ENCODE measurements at places on chromosomes 7 and 10.
A peak's percentile ranks its signal among the peaks of the same experiment; 100 is the strongest.

- DNase-seq: no peak
Observed at GRCh38 chr10:131311661-131312477, at the start of gene TCERG1L. TSS of gene TCERG1L (minus strand) at chr10:131311721. CDS start at chr10:131311635, 86 bp downstream.

DNA sequence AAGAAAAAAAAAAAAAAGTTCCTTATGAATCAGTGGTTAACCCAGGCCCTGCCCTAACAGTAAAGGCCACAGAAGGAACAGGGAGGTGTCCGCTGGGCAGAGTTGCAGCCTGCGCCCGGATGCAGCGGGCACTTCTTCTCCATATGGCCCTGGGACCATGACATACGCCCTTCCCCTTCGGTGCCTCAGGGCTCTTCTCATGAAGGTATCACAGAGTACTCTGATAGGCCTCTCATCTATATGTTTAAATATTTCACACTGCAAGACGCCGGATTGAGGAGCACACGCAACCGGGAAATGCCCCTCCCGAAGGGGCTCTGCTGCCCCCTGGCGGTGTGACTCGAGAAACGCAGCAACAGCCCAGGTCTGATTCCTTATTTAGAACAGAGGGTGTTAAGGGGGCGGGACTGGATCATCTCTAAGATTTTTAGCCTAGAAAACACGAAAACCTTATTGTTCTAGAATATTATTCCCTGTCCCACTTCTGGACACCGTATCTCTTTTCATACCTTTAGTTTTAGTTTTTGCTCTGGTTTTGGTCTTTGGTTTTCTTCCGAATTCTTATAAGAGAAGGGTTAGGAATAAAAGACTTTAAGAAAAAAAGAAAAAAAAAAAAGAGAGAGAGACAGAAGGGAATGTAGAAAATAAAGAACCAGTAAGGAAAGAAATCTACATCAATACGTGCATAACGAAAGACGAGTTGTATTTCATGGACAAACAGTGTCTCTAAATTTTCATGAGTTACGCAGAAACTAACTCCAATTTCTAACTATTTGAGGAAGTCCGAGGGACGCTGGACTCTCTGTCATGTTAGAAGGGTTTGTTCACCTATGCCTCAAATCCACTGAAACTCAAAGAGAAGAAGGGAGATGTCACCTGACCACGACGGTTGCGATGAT is 12.0 kb downstream of the DAGLB start:
- DNase-seq: peak; percentile 96

DNA sequence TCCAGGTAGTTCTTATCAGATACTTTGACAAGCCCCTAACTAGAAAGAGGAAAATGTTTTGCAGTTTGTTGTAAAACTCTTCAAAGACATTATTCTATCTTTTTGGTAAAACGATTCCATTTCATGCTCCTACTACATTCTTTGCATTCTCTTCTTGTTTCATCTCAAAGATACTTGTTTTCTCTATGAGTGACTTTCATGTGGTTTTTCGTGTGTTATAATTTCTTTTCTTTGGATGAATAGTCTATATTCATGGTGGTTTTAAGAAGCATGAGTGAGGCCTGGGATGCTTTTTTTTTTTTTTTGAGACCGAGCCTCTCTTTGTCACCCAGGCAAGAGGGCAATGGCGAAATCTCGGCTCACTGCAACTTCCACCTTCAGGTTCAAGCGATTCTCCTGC is 292.5 kb upstream of the LYZL1 start:
- DNase-seq: no peak

DNA sequence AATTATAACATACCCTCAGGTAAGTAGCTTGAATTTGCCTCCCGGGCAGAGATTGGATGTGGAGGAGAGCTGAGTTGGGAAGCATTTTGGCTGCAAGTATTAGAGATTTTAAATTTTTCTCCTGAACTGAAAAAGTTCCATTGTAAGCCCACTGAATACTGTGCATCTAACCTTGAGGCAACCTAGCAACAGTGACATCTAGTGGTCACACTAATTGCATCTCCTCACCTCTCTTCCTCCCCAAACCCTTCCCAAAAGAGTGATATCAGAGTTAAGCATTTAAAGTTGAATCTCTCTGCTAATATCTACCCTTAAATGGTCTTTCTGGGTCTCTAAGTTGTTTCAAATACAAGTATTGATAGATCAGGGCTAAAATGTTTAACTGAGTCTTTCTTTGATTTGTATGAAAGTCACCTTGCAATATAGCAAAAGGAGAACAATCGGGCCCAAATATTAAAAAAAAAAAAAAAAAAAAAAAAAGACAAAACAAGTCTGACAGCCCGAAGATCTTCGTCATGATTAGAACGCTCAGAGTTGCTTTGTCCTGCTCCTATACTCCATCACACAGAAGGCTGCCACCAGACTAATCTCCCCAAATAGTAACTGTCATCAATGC is 40.4 kb upstream of the DLX5 start:
- peak; percentile 18 for DNase-seq

- no peak for DNase-seq
Observed at GRCh38 chr10:75916906-75917305, 485.5 kb downstream of the LRMDA start.

- no peak for DNase-seq
Observed at GRCh38 chr10:24382979-24383663, 174.2 kb downstream of the KIAA1217 start.

GRCh38 chr10:1240341-1240775 is 184.2 kb downstream of the WDR37 start:
- no peak for DNase-seq

DNA sequence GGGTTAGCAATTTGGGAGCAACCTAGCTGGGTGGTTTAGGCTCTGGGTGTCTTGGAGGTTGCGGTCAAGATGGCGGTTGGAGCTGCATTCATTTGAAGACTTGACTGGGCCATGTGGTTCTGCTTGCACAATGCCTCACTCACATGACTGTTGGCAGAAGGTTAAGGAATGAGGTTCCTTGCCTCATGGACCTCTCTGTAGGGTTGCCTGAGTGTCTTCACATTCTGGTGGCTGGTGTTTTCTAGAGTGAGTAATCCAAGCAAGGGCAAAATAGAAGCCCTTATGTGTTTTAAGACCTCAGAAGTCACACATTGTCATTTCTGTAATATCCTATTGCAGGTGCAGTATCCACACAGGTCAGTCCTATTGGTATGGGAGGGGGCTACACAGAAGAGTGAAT is 52.0 kb downstream of the CDK14 start:
- DNase-seq: no peak

DNA sequence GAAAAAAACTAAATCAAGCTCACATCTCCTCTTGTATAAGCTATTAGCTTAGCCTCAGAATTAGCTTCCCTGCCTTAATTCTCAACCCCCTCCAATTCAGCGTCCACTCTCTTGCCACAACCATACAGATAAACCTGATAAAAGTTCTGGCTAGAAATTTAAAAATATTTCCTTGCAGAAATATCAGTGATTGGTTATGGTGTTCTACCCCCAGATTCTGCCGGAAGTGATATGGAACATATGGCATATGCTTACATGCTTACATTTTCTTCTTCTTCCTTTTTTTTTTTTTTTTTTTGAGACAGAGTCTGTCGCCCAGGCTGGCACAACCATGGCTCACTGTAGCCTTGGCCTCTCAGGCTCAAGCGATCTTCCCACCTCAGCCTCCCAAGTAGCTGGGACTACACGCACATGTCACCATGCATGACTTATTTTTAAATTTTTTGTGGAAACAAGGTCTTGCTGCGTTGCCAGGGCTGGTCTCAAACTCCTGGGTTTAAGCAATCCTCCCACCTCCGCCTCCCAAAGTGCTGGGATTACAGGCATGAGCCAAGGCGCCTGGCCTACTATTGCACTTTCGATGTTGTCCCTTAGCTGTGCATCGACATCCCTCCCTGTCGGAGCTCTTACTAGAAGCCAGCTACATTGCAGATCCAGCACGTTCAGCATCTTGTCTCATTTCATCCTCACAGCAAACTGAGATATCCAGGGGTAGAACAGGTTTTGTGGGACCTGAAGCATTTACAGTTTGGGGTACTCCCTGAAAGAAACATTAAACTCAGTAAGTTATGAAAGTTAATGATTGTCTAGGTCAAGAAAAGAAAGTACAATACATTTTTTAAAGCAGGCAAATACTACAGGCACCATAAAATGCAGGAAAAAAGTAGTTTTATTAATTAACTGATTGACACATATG is 205.6 kb upstream of the TCF7L2 start:
- peak; percentile 8 for DNase-seq

DNA sequence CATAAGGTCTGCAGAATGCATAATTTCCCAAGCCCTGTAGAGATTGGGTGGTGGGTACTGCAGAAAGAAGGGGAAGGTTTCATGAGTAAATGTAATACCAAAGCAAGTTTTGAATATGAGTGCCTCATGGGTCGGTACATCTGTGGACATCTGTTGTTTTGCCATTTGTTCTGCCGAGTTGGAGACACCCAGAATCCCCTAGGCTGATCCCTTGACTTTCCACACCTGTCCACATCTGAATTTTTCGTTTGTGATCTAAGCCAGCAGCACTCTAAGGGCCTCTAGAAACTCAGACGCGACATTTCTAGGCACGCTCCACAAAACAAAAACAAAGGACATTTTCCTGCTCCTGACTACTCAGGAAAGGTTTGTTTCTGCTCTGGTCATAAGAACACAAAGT is 11.7 kb upstream of the SLF2 start:
- DNase-seq: no peak

DNA sequence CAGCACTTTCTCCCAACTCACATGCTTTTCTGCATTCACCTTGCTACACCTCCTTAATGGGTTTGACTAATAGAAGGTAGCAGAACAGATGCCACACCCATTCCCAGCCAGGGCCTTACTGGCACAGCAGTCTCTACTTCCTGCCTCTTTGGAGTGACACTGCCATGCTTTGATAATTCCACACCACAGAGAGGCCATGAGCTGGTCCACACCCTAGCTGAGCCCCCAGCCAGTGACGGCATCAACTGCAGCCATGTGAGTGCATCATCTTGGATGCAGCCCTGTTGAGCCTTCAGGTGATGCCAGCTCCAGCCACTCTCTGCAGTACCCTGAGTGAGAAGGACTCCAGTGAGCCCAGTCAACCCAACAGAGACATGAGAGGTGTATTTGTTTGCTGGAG is 27.5 kb upstream of the EZH2 start:
- no peak for DNase-seq

- no peak for DNase-seq
Observed at GRCh38 chr10:106392778-106393177, 771.7 kb downstream of the SORCS1 start.

GRCh38 chr10:89158446-89158845 is 48.7 kb downstream of the CH25H start:
- no peak for DNase-seq

- peak; percentile 56 for DNase-seq
Observed at GRCh38 chr10:77944519-77944918, 18.0 kb upstream of the DLG5 start.

GRCh38 chr10:130301021-130301892 is 165.1 kb downstream of the GLRX3 start:
- DNase-seq: no peak

DNA sequence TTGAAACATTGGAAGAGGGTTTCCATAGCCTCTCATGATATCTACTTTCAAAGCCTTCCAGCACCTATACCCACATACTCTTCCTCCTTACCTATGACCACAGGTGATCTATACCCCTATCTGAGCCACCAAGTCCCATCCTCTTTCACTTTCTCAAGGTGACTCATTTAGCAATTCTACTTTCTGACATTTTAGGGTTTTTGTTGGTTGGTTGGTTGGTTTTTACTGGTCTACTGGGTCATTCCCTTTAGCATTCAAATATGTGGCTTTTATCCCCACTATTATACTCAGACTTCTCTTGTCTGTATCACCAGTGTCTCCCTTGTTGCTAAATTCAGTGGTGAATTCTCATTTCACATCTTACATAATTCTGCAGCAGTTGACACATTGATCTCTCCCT is 130.4 kb upstream of the STEAP4 start:
- no peak for DNase-seq

DNA sequence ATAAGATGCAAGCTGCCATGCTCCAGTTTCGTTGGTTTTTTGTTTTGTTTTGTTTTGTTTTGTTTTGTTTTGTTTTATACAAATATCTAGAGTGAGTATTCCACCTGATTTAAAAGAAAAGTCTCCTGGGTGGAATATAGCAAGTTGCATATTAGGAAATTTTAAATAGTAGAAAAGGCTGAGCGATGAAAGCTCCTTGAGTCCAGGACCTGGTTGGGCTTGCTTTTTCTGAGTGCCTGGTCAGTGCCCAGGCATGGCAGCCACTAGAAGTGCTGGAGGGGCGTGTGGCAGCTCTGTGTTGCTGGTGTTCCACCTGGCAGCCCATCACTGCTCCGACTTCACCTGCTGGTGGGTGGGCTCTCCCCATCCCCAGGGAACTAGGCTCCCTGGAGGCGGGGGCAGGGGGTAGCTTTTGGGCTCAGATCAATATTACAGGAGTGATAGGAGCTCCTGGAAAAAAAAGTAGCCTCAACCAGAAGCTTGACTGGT is 8.0 kb downstream of the COL17A1 start:
- no peak for DNase-seq

GRCh38 chr7:28364082-28364481 is 48.2 kb upstream of the CREB5 start:
- DNase-seq: no peak

DNA sequence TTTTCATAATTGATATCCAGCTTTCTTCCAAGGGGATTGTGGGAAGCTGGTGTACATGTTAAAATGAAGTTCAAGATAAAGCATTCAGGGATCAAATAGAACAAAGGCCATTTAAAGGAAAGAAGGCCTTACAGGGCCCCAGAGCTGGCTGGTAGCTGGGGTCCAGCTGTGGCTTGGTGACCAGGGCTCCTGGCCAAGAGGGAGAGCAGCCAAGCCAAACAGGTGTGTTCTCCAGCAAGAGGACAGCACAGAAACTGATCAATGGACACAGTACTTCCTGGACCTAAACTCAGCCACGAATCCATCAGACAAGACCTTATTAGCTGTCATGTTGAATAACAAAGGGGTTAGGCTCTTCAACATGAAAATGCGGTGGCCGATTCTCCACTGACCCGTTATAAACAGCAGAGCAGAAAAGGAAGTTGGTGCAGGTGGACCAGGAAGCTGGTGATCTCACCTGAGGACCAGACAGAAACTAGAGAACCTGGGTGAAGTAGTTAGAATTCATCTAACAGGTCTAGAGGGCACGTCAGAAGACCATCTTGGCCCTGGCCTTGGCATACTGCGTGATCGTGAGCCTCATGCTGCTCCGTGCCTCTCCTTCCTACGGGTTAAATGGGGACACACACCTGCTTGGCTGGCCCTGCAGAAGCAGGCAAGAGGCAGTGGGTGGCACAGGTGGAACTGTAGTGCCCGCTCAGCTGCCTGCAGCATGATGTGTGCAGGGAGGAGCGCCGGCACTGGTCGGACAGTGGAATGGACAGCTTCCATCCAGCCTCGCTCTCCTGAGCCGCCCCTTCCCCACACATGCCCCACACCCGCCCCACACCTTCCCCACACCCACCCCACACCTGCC is 53.8 kb downstream of the PARP12 start:
- no peak for DNase-seq

Data from inflammatory macrophage (primary cell).